ENCODE measurements at places on chromosomes 4 and X. TPM values are rescaled to one million over a fixed set of nuclear protein-coding genes. Genes with fewer than 3 reads are reported as not detected.
A peak's percentile ranks its signal among the peaks of the same experiment; 100 is the strongest.

GRCh38 chr4:6494431-6495295, 22.2 kb upstream of the PPP2R2C start:
- DNase-seq = no peak

DNA sequence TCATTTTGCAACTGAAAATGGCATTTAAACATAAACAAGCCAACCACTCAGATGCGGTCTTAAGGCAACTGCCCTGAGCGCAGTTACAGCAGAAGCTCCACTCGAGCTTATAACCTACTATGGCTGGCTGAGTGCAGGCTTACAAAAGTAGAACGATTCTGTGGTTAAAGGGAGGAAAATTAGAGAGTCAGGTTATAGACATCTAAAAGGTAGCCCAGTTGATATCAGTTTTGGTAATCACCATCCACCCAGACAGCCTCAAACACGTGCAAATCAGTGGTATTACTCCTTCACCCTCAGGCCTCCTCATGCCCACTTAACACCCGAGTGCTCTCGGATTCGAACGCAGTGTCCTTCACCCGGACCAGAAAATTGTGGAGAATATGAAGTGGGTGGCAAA, 3.1 kb downstream of the LEF1 start:
- no peak for DNase-seq

GRCh38 chr4:101824500-101824899, 34.0 kb downstream of the BANK1 start:
- no peak for DNase-seq

GRCh38 chr4:2660596-2661211, 95.4 kb downstream of the TNIP2 start:
- DNase-seq = peak; percentile 19

DNA sequence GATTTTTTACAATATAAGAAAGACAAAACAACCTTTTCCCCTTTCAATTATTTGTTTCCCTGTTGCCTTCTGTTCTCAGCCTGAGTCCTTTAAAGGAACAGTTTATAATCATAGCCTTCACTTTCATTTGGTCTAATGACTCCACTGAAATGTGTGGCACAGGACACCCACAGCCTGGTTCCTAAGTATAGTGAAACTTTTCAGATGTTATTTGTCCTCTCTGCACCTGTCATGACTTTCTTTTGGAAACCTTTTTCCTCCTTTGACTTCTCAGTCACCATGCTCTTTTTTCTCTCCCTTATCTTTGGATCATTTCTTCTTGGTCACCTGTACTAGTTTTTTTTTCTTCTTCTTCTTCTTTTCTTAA, 237.8 kb upstream of the ANXA3 start:
- no peak for DNase-seq

GRCh38 chr4:108141213-108141950, 27.4 kb downstream of the LEF1 start:
- no peak for DNase-seq

DNA sequence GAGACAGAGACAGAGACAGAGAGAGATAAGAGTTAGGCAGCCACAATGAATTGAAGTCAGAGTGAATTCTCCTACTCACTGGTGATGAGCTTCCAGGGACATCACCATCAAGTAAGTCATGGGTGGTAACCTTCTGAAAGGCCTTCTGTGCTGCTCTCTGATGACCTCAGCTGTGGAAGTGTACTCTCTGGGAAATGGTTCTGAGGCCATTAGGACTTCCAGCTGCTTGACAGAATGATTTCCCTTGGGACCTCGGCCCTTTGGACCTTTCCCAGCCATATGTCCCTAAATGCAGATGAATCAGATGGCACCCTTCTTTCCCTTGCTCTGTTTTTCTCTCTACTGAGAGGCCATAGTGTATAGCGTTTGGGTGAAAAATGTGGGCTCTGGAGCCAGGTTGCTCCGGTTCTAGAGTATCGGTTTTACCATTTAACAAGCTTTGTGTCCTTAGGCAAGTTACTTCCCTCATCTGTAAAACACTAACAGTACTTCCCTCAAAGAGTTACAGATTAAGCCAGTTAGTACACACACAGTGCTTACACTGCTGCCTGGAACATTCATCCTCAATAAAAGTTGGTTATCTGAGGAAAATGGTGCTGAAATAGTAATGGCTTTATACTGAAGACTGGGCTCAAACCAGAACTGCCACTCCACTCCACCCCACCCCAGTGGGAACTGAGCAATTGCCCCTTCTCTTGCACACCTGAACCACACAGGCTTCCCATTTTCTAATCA, 7.6 kb downstream of the SEPTIN11 start:
- DNase-seq = peak; percentile 35

DNA sequence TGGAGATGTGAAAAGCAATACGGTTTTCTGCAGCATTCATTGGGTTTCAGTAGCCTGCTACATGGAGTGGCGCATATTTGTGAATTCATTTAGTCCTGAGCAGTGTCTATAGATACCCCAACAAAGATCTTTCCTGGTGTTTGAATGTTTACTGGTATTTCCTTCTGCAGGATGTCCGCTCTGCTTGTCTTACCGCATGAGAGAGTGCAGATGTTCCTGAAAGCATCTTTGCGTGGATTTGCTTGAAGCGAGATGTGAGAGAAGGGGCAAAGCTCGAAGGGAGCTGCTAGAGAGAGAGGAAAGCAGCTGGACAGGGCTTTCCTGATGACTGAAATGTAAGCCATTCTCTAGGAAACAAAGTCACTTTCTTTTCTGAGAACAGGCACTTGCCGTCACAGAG, 40.9 kb upstream of the GYPA start:
- DNase-seq = no peak

DNA sequence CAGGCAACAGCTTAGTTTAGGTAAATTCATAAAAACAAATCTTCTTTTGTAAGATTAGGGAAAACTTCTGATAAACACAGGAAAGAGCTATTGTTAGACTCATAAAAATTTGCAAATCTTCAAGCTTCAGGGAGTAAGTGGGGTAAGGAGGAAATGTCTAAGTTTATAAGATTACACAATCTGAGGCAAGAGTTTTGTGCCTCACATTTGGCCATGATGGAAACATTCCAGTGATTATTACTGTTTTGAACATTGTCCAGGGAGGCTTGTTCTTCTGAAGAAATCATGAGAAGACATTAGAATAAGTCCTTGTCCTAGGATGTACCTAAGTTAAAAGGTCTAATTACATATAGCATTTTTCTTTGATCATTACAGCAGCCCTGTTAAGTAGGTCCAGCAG, 72.8 kb downstream of the MAOB start:
- DNase-seq = no peak

- no peak for DNase-seq
Observed at GRCh38 chrX:132757066-132757623, 201.3 kb downstream of the HS6ST2 start.

- no peak for DNase-seq
Observed at GRCh38 chr4:10130178-10130888, 13.7 kb upstream of the WDR1 start.

- DNase-seq = no peak
Observed at GRCh38 chrX:139739138-139739537, 31.2 kb upstream of the MCF2 start.

GRCh38 chr4:187908079-187908561, 87.5 kb upstream of the ZFP42 start:
- no peak for DNase-seq

DNA sequence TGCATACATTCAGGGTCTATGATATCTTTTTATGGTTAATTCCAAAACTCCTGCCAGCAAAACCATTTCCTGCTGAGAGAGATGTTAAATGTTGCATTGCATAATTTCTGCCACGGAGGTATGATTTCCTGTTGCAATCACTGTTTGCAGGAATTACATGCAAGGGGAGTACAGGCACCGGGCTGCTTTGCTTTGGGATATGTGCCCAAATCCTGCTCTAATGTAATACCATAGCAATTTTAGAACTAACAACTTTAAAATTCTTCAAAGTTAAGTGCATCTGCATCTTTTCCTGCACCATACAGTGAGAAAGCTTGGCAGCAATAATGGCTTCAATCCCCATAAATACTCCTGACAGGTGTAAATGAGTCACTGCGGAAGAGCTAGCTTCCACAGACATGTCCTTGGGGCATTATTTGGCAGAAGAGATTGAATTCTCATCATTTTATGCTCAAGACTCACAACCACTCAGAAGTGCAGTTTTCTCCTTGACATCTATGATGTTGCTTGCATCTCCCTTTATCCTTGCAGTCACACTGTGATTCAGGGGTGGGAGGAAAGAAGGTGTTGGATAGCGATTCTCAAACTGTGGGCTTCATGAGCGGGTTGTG, 29.6 kb downstream of the TRIM2 start:
- peak; percentile 33 for DNase-seq

The ASB5 gene
- total RNA-seq = 0.10 TPM

The TLR10 gene
- not detected for total RNA-seq

The MAML3 gene
- 8.7 TPM for total RNA-seq

Measured in hepatocyte (in vitro differentiated cells).